Activated CD4-positive, alpha-beta T cell treated with anti-CD3 and anti-CD28 coated beads, Interleukin-2, amount 10 ng/mL, durations not matched to agents 24 days and 14 days (primary cell): ENCODE measurements at places on chromosomes 16 and 17. TPM values are rescaled to one million over a fixed set of nuclear protein-coding genes. Genes with fewer than 3 reads are reported as not detected.
A peak's percentile ranks its signal among the peaks of the same experiment; 100 is the strongest.

DNA sequence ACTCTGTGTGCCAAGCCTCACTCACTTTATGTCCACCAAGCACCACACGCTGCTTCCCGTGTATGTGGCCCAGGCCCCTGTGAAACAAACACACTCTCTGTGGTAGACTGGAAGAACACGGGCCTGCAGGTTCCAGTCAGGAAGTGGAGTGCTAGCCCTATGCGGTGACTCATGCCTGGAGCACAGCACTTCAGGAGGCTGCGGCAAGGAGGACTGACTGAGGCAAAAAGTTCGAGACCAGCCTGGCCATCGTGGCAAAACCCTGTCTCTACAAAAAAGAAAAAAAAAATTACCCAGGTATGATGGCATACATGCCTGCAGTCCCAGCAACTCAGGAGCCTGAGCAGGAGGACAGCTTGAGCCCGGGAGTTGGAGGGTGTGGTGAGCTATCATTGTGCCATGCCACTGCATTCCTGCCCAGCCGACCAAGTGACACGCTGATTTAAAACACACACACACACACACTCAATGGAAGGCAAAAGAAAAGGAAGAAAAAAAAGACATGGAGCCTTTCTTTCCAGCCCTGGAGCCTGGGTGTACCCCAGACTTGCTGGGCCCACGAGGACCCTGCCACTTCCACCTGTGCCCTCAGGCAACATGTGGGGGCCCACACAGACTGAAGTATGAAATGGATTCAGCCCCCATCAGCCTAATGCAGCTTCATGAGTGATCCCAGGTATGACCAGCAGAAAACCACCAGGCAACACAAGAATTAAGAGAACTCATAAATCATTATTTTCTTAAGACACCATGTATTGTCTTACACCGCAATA lies 126.6 kb downstream of the ANKRD11 start:
- peak; percentile 82 for DNase-seq

DNA sequence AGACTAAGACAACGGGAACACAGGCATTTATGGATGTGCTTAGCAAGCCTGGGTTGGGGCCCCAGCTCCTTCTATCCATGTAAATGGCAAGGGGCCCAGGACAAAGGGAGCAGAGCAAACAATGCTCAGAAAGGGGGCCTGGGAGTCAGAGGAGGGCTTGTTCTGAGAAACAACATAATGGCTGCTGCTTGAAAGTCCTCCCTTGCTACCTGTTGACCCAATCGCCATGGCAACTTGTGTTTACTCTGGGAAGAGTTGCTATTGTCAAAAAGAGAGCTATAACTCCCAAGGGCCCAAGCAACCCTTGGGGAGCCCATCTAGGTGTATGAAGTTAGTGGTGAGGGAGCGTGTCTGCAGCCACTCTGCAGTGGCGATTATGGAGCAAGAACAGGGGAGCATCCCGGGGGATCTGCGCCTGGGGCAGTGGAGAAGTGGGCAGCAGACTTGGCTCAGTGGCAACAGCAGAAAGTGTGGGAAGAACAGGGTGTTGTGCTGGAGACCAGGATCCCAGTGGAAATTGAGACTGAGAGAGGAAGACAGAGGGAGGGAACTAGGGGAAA lies 118.7 kb upstream of the NLRP1 start:
- no peak for DNase-seq

- DNase-seq = no peak
Observed at GRCh38 chr17:14553847-14554246, 253.0 kb downstream of the HS3ST3B1 start.

NPIPA7 gene
- 7.5 and 8.0 TPM in 2 replicates for total RNA-seq

G6PC1 gene
- not detected in 2 replicates for total RNA-seq
